Body of pancreas (tissue), 4 donors: ENCODE measurements at places on chromosomes 13 and 19.
A peak's percentile ranks its signal among the peaks of the same experiment; 100 is the strongest.

GRCh38 chr13:31970231-31970930 lies 61.2 kb upstream of the FRY start:
- H3K4me1 ChIP-seq = peaks cover 18% of the 10 kb centered on the region
- H3K36me3 ChIP-seq = no peaks in the 10 kb centered on the region
- H3K4me3 ChIP-seq = no peak overlapping the region
- no peak overlapping the region for H3K27ac ChIP-seq
- no peaks in the 10 kb centered on the region for H3K27me3 ChIP-seq

DNA sequence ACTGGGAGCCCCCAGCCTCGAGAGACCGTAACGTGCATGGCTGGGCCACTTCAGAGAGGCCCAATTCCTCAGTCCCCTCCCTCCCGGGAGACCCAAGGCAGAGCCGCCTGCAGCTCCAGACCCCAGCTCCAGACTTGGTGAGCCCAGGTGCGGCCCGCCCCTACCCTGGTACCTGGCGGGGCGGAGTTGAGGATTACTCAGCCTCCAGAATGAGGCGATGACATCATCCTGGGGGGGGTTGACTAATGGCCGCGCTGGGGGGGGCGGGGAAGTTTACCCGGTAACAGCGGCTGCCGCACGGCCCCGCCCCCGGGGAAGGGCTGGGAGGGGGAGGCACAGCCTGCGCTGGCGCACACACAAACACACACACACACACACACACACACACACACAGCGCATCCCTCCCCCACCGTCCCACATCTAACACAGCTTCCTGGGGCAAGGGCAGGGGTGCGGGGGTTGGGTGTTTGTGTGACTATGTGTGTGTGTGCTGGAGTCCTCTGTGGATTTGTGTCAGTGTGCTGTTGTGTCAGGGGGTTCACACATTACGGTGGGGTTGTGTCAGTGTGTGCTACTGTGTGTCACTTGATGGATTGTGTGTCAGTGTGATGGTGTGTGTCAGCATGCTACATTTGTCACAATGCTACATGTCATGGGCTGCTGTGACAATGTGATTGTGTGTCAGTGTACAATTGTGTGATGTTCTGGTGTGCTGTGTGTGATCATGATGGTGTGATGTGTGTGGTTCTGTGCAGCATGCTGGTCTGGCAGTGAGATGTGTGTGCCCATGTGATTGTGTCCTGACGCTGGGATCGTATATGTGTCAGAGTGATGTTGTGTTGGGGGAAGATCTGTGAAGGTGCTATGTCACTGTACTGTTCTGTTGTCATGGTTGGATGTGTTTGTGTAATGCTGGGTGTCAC lies 10.3 kb upstream of the BBC3 start:
- no peak overlapping the region for H3K4me3 ChIP-seq
- H3K27ac ChIP-seq = peak overlapping the region; percentile 31
- H3K36me3 ChIP-seq = no peaks in the 10 kb centered on the region
- peak; percentile 94 for DNase-seq

- peaks cover 9% of the 10 kb centered on the region for H3K4me1 ChIP-seq
- no peak overlapping the region for H3K27ac ChIP-seq
- H3K4me3 ChIP-seq = no peak overlapping the region
- DNase-seq = no peak
These were observed 1246.5 kb downstream of the UQCRFS1 start for GRCh38 chr19:27966390-27966816.

GRCh38 chr19:39745643-39746042 lies 7.8 kb upstream of the CLC start:
- peaks cover 12% of the 10 kb centered on the region for H3K4me1 ChIP-seq
- no peak overlapping the region for H3K27ac ChIP-seq
- H3K4me3 ChIP-seq = no peak overlapping the region
- no peaks in the 10 kb centered on the region for H3K36me3 ChIP-seq
- no peak for DNase-seq

- H3K27me3 ChIP-seq = no peaks in the 10 kb centered on the region
- H3K4me3 ChIP-seq = no peak overlapping the region
- DNase-seq = no peak
- H3K4me1 ChIP-seq = no peaks in the 10 kb centered on the region
- H3K36me3 ChIP-seq = no peaks in the 10 kb centered on the region
These were observed 13.2 kb upstream of the URI1 start for GRCh38 chr19:29928831-29929230.
